Mammary microvascular endothelial cell (primary cell): ENCODE measurements at places on chromosomes 3 and 15. TPM values are rescaled to one million over a fixed set of nuclear protein-coding genes. Genes with fewer than 3 reads are reported as not detected.

The UBAP1L gene
- total RNA-seq: 0.20 and 1.3 TPM in 2 replicates

The ARNT2 gene
- not detected in 2 replicates for total RNA-seq

The EHD4 gene
- total RNA-seq: 132 and 144 TPM in 2 replicates

The ACKR2 gene
- 0.59 and 0.67 TPM in 2 replicates for total RNA-seq

The SLC30A4 gene
- 4.6 and 6.9 TPM in 2 replicates for total RNA-seq

The FES gene
- 108 and 121 TPM in 2 replicates for total RNA-seq

The ANKDD1A gene
- 0.73 and 1.9 TPM in 2 replicates for total RNA-seq

The ACP3 gene
- not detected in 2 replicates for total RNA-seq

The KLF15 gene
- 0.27 and 1.0 TPM in 2 replicates for total RNA-seq

The ARL6 gene
- total RNA-seq: 4.0 and 8.5 TPM in 2 replicates

The ZNF860 gene
- 0.89 and 1.6 TPM in 2 replicates for total RNA-seq

The EPHB3 gene
- total RNA-seq: not detected in 2 replicates
